ENCODE measurements at places on chromosomes 5 and 9. TPM values are rescaled to one million over a fixed set of nuclear protein-coding genes. Genes with fewer than 3 reads are reported as not detected.

- no peak for DNase-seq
- no peak overlapping the region for H3K4me3 ChIP-seq
- H3K36me3 ChIP-seq, result no peaks in the 10 kb centered on the region
- H3K4me1 ChIP-seq, result peaks cover 15% of the 10 kb centered on the region
Measured at GRCh38 chr9:130785940-130786508, 49.0 kb upstream of the ABL1 start.

GRCh38 chr9:28050941-28051340 lies 477.7 kb upstream of the C9orf72 start:
- no peaks in the 10 kb centered on the region for H3K4me1 ChIP-seq
- no peaks in the 10 kb centered on the region for H3K27me3 ChIP-seq
- H3K27ac ChIP-seq, result no peak overlapping the region
- H3K4me3 ChIP-seq, result no peak overlapping the region

DNA sequence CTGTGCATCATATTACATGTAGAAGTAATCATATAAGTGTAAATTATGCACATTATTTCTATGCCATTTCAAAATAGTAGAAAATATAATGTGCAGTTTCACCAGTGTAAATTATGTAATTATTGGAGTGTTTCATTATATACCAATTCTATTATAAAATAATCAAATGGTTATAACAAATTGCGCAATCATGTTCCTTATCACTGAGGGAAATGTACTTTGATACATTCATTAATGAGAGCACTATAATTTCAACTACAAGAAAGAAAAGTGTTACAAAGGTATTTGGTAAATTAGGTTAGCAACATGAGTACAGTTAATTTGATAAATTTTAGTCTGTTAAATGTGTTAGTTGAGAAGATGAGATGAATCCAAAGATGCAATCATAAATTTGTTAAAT lies 421.5 kb upstream of the CDH10 start:
- H3K36me3 ChIP-seq, result no peaks in the 10 kb centered on the region
- no peaks in the 10 kb centered on the region for H3K4me1 ChIP-seq
- no peak overlapping the region for H3K4me3 ChIP-seq
- no peaks in the 10 kb centered on the region for H3K27me3 ChIP-seq
- no peak for DNase-seq

- H3K36me3 ChIP-seq, result no peaks in the 10 kb centered on the region
- no peaks in the 10 kb centered on the region for H3K27me3 ChIP-seq
- H3K4me1 ChIP-seq, result peaks cover 16% of the 10 kb centered on the region
Measured at GRCh38 chr5:31894141-31894540, 255.2 kb downstream of the PDZD2 start.

DNA sequence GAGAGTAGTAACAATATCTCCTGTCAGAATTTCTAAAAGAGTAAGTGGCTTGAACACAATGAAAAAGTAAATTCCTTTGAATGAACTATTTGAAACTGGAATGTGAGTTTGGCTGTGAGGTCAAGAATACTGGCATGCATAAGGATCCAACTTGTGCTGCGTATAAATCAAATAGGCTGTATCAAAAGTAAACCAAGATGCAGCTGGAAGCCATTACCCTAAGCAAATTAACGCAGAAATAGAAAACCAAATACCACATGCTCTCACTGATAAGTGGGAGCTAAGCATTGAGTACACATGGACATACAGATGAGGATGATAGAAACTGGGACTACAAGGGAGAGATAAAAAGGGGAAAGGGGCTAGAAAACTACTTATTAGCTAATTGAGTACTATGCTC lies 24.0 kb upstream of the SRFBP1 start:
- no peaks in the 10 kb centered on the region for H3K36me3 ChIP-seq
- no peak for DNase-seq
- H3K4me3 ChIP-seq, result no peak overlapping the region

- no peak for DNase-seq
- H3K36me3 ChIP-seq, result peaks cover 22% of the 10 kb centered on the region
- no peak overlapping the region for H3K4me3 ChIP-seq
- H3K27me3 ChIP-seq, result no peaks in the 10 kb centered on the region
Measured at GRCh38 chr5:77486344-77486962, 5.7 kb downstream of the WDR41 start.

- no peak overlapping the region for H3K27ac ChIP-seq
- peaks cover 10% of the 10 kb centered on the region for H3K4me1 ChIP-seq
- no peaks in the 10 kb centered on the region for H3K27me3 ChIP-seq
- no peaks in the 10 kb centered on the region for H3K36me3 ChIP-seq
- DNase-seq, result no peak
- no peak overlapping the region for H3K4me3 ChIP-seq
Measured at GRCh38 chr5:175216991-175217390, 227.0 kb downstream of the DRD1 start.

GRCh38 chr5:35213608-35214007 lies 16.7 kb downstream of the PRLR start:
- no peaks in the 10 kb centered on the region for H3K27me3 ChIP-seq
- H3K4me3 ChIP-seq, result no peak overlapping the region
- no peak for DNase-seq
- H3K36me3 ChIP-seq, result no peaks in the 10 kb centered on the region
- no peaks in the 10 kb centered on the region for H3K4me1 ChIP-seq

GRCh38 chr9:88808019-88808656 lies 183.1 kb upstream of the S1PR3 start:
- H3K27me3 ChIP-seq, result no peaks in the 10 kb centered on the region
- no peak overlapping the region for H3K27ac ChIP-seq
- H3K4me3 ChIP-seq, result no peak overlapping the region
- no peaks in the 10 kb centered on the region for H3K4me1 ChIP-seq
- H3K36me3 ChIP-seq, result no peaks in the 10 kb centered on the region
- DNase-seq, result no peak

- H3K27me3 ChIP-seq, result no peaks in the 10 kb centered on the region
- H3K4me1 ChIP-seq, result no peaks in the 10 kb centered on the region
- peaks cover 35% of the 10 kb centered on the region for H3K36me3 ChIP-seq
- no peak for DNase-seq
Measured at GRCh38 chr5:53063176-53063575, 46.4 kb downstream of the MOCS2 start.

GRCh38 chr9:104820336-104820735 lies 56.4 kb downstream of the NIPSNAP3B start:
- H3K27me3 ChIP-seq, result no peaks in the 10 kb centered on the region
- no peak overlapping the region for H3K4me3 ChIP-seq
- no peak overlapping the region for H3K27ac ChIP-seq
- H3K36me3 ChIP-seq, result peaks cover 100% of the 10 kb centered on the region
- DNase-seq, result no peak

- H3K36me3 ChIP-seq, result no peaks in the 10 kb centered on the region
- H3K4me1 ChIP-seq, result peaks cover 4% of the 10 kb centered on the region
- H3K27ac ChIP-seq, result peak overlapping the region; percentile 26
- DNase-seq, result no peak
- H3K27me3 ChIP-seq, result no peaks in the 10 kb centered on the region
Measured at GRCh38 chr9:115098226-115098965, 19.6 kb downstream of the TNC start.

DNA sequence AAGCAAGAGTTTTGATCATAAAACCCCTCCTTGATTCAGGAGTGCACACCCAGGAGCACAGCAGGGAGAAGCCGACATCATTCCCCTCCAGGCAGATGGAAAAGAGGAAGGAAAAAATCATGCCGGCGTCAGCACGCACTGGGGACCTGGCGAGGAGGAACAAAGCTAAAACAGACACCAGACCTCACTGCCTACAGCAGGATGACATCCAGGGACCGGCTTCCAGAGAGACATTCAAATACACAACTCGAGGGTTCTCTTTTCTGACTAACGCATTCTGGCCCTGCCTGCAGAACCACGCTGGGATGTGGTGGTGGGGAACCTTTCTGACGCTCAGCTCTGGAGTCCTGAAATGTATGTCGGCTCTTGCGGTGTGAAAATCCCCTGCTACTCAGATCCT lies 2.7 kb downstream of the UBAC1 start:
- H3K4me3 ChIP-seq, result no peak overlapping the region
- H3K36me3 ChIP-seq, result peaks cover 18% of the 10 kb centered on the region
- DNase-seq, result no peak
- no peaks in the 10 kb centered on the region for H3K27me3 ChIP-seq
- H3K4me1 ChIP-seq, result peaks cover 21% of the 10 kb centered on the region

DNA sequence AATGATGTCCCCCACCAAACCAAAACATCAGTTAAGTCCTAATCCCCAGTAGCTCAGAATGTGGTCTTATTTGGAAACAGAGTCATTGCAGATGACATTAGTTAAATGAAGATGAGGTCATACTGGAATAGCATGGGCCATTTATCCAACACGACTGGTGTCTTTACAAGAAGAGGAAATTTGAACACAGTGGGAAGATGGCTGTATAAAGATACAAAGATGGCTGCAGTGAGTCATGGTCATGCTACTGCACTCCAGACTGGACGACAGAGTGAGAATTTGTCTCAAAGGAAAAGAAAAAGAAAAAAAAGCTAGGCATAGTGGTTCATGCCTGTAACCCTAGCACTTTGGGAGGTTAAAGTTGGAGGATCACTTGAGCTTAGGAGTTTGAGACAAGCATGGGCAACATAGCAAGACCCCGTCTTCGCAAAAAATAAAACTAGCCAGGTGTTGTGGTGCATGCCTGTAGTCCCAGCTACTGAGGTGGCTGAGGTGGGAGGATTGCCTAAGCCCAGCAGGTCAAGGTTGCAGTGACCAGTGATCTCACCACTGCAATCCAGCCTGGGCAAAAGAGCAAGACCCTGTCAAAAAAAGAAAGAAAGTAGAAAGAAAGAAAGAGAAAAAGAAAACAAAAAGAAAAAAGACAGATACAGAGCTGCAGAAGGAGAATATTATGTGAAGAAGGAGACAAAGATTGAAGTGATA lies 130.0 kb upstream of the CDKN2B start:
- H3K27me3 ChIP-seq, result no peaks in the 10 kb centered on the region
- no peak overlapping the region for H3K4me3 ChIP-seq

- no peak for DNase-seq
- H3K27me3 ChIP-seq, result no peaks in the 10 kb centered on the region
- no peak overlapping the region for H3K27ac ChIP-seq
- no peaks in the 10 kb centered on the region for H3K36me3 ChIP-seq
Measured at GRCh38 chr9:116316246-116316645, 162.7 kb downstream of the PAPPA start.

DNA sequence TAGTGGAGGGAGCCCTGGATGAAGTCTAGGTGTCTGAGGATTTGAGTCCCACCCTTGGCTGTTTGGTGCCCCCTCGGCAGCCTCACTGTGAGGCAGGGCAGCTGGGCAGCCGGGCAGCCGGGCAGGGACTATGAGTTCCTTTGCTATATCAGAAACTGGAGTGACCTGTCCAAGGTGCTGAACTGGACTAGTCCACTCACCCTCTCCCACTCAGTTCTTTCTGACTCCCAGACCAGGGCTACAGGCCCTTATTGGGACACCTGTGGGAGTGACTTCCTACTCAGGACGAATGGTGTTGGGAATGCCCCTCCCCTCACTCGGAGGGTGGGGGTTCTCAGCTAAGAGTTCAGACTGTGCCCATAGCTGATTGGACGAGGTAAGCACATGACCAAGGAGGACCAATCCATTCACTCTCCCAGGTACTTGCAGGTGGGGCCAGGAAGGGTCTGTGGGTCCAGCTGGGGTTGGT lies 34.1 kb upstream of the RAPGEF1 start:
- no peak overlapping the region for H3K27ac ChIP-seq
- H3K36me3 ChIP-seq, result no peaks in the 10 kb centered on the region
- no peaks in the 10 kb centered on the region for H3K4me1 ChIP-seq
- no peak overlapping the region for H3K4me3 ChIP-seq
- peaks cover 6% of the 10 kb centered on the region for H3K27me3 ChIP-seq
- DNase-seq, result no peak

DNA sequence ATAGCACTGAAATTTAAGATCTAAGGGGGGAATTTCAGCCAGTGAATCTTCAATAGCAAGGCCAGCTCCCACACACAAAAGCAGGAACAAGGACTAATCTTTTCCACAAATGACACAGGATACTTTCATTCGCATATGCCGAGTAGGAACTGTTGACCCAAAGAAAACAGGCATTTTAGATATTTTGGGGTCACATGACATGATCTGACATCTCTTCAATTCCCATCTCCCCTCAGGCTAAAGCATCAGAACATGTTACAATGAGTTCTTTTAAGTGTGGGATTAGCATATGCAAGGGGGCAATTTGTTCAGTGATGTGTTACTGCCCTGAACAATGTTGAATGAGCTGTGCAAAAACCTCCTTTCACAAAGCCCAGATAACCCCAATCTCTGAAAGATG lies 68.2 kb downstream of the TLE1 start:
- no peak overlapping the region for H3K27ac ChIP-seq
- H3K36me3 ChIP-seq, result peaks cover 13% of the 10 kb centered on the region
- H3K4me3 ChIP-seq, result no peak overlapping the region
- peaks cover 12% of the 10 kb centered on the region for H3K4me1 ChIP-seq
- H3K27me3 ChIP-seq, result no peaks in the 10 kb centered on the region

GRCh38 chr5:153881687-153882086 lies 157.0 kb downstream of the FAM114A2 start:
- no peak overlapping the region for H3K4me3 ChIP-seq
- no peaks in the 10 kb centered on the region for H3K4me1 ChIP-seq
- H3K27ac ChIP-seq, result no peak overlapping the region
- H3K27me3 ChIP-seq, result no peaks in the 10 kb centered on the region
- H3K36me3 ChIP-seq, result no peaks in the 10 kb centered on the region

DNA sequence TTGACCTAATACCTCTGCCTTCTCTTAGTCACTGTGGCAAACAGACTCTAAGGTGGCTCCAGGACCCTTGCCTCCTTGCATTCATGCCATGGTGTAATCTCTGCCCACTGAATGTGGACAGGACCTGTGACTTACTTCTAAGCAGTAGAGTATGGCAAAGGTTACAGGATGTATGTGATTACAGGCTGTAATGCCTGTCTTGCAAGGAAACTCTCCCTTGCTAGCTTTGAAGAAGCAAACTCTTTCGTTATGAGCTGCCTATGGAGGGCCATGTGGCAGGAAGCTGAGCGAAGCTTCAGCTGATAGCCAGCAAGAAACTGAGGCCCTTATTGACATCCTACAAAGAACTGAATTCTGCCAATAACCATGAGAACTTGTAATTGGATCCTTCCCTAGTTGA lies 103.3 kb upstream of the HMHB1 start:
- H3K27ac ChIP-seq, result no peak overlapping the region
- H3K27me3 ChIP-seq, result no peaks in the 10 kb centered on the region
- DNase-seq, result no peak
- no peaks in the 10 kb centered on the region for H3K36me3 ChIP-seq
- peaks cover 11% of the 10 kb centered on the region for H3K4me1 ChIP-seq
- no peak overlapping the region for H3K4me3 ChIP-seq

PRRX2 gene
- total RNA-seq, result 2.5 TPM

CCDC192 gene
- total RNA-seq, result not detected

DNM1 gene
- 8.8 TPM for total RNA-seq

PDE6A gene
- total RNA-seq, result not detected

ARID3C gene
- total RNA-seq, result not detected

DCAF10 gene
- total RNA-seq, result 24.1 TPM

COL23A1 gene
- 1.2 TPM for total RNA-seq

SPINK14 gene
- total RNA-seq, result not detected

EGR1 gene
- 78.2 TPM for total RNA-seq

RLN1 gene
- not detected for total RNA-seq

CCL27 gene
- not detected for total RNA-seq

FCN2 gene
- total RNA-seq, result not detected

PAEP gene
- total RNA-seq, result not detected

Measured in lower lobe of right lung (tissue), 2 donors.